ENCODE measurements at places on chromosomes 2 and 18.

- DNase-seq = no peak
Measured at GRCh38 chr2:110662560-110662959, 15.3 kb downstream of the BUB1 start.

- DNase-seq = no peak
Measured at GRCh38 chr18:10289251-10289650, 165.2 kb upstream of the APCDD1 start.

- no peak for DNase-seq
Measured at GRCh38 chr18:27483276-27483675, 298.2 kb upstream of the CHST9 start.

DNA sequence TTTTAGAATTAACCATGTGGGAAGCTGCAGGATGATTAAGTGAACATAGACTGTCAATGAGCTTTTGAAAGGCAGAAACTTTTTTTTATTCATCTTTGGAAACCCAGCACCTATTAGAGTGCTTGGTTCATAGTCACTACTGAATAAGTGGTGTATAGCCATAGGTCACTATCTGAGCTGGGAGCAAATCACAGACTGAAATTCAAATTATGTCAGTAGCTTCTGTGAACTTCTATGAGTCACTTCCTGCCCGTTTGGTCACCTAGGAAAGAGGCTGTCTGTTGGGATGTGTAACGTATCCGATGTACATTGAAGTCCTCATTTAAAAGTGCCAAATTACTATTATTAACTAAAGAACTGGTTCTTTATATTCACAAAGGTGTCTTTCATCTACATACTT lies 20.5 kb upstream of the SLC40A1 start:
- DNase-seq = no peak

GRCh38 chr2:139885921-139886498 lies 1105.8 kb upstream of the NXPH2 start:
- DNase-seq = no peak
